Adrenal gland (tissue), 19 donors: ENCODE measurements at places on chromosomes 16 and 17.

DNA sequence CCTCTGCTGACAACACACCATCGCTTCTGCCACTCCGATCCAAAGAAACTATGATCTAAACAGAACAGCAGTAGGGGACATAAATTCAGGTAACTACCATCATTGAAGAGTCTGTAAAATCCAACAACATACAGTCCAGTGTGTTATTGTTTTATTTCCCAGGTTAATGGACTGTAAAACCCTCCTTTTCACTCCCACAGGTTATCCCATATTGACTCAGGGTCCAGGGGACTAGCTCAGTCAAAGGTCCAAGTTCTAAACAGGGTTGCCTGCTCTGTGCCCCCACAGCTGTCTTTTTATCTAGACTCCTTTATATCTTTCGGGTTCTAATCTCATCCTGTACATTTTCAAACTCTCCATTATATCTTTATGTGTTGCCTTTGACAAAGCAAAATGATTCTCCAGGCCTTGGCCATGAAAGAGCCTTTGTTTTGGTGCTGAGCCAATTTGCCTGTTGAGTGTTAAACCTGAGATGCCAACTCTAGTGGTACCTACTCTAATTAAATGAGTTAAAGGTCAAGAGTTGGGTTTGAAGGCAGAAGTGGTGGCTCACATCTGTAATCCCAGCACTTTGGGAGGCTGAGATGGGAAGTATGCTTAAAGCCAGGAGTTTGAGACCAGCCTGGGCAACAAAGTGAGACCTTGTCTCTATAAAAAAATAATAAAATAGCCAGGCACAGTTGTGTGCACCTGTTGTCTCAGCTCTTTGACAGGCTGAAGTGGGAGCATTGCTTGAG is 80.5 kb downstream of the SNX11 start:
- no peak for DNase-seq
- H3K4me1 ChIP-seq = no peaks in the 10 kb centered on the region
- H3K27ac ChIP-seq = no peak overlapping the region
- no peaks in the 10 kb centered on the region for H3K27me3 ChIP-seq

DNA sequence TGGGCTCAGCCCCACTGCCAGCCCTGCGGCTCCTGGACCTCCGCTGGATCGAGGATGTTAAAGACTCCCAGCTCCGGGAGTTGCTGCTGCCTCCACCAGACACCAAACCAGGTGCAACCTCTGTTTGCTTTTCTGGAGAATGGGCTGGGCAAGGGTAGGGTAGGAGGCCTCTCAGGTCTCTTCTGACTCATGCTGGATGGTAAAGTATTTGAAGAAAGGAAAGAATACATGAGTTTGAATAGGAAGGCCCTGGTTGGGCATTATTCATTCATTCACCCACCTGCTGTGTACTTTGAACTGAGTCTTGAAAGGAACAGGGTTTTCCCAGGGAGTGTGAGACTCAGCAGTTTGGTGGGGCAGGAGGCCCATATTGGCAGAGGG is 6.5 kb upstream of the ORAI3 start:
- peaks cover 20% of the 10 kb centered on the region for H3K36me3 ChIP-seq
- no peak for DNase-seq
- peak overlapping the region; percentile 24 for H3K27ac ChIP-seq
- no peaks in the 10 kb centered on the region for H3K4me1 ChIP-seq

DNA sequence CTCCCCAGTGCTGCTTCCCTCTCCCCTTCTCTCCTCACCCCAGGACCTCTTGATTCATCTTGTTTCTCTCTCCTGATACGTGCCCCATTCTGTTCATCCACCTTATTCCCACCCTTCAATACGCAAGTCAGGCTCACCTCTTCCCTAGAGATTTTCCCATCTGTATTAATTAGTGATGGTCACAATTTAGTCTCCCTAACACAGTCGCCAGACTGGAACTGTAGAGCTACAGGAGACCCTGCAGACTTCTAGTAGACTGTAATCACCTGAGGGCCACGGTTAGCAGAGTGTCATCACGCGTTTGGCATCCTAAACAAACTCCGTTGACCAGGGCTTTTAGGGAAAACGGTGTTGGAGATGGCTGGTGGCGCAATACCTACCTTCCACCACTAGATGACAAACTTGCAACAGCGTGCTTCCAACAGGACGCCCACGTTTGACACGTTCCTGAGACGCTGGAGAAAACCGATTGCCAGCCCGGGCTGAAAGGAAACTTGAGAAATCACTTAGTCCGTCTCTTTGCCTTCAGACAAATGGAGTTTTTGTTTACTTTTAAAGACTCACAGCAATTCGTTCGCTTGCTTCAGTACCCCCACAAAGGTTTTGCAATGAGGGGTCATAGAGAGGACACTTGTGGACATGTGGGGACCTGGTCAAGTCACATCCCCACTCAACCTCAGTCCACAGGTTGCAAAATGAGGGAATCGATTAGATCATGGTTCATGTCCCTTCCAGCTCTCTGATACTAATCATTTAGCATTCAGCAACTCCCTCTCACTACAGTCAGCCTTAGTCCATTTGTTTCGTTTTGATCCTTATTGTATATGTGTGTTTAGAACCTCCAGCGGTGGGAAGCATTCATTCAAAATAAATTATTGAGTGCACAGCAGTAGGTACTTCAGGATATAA is 20.6 kb downstream of the MYL4 start:
- DNase-seq = peak; percentile 91
- no peaks in the 10 kb centered on the region for H3K36me3 ChIP-seq
- peaks cover 5% of the 10 kb centered on the region for H3K4me1 ChIP-seq
- no peaks in the 10 kb centered on the region for H3K27me3 ChIP-seq

- no peak overlapping the region for H3K27ac ChIP-seq
- no peaks in the 10 kb centered on the region for H3K36me3 ChIP-seq
- DNase-seq = no peak
- peaks cover 38% of the 10 kb centered on the region for H3K4me1 ChIP-seq
- no peak overlapping the region for H3K4me3 ChIP-seq
- no peaks in the 10 kb centered on the region for H3K27me3 ChIP-seq
These were observed 148.9 kb downstream of the RPTOR start for GRCh38 chr17:80693511-80693910.

- no peak for DNase-seq
- H3K4me1 ChIP-seq = no peaks in the 10 kb centered on the region
- H3K36me3 ChIP-seq = no peaks in the 10 kb centered on the region
- no peak overlapping the region for H3K27ac ChIP-seq
- no peaks in the 10 kb centered on the region for H3K27me3 ChIP-seq
These were observed 187.0 kb downstream of the BCAS3 start for GRCh38 chr17:60864708-60865005.

GRCh38 chr16:47694543-47694942 is 233.4 kb downstream of the PHKB start:
- DNase-seq = no peak
- no peaks in the 10 kb centered on the region for H3K27me3 ChIP-seq

GRCh38 chr17:41672153-41672552 is 16.5 kb upstream of the EIF1 start:
- no peaks in the 10 kb centered on the region for H3K36me3 ChIP-seq
- H3K4me3 ChIP-seq = no peak overlapping the region
- peaks cover 5% of the 10 kb centered on the region for H3K4me1 ChIP-seq
- no peak overlapping the region for H3K27ac ChIP-seq
- no peaks in the 10 kb centered on the region for H3K27me3 ChIP-seq

- no peaks in the 10 kb centered on the region for H3K36me3 ChIP-seq
- no peaks in the 10 kb centered on the region for H3K4me1 ChIP-seq
- DNase-seq = no peak
- no peak overlapping the region for H3K27ac ChIP-seq
- no peaks in the 10 kb centered on the region for H3K27me3 ChIP-seq
These were observed 356.4 kb downstream of the WWOX start for GRCh38 chr16:78455861-78456260.

GRCh38 chr16:3536271-3536731 is 35.5 kb downstream of the CLUAP1 start:
- H3K27me3 ChIP-seq = no peaks in the 10 kb centered on the region
- no peak overlapping the region for H3K4me3 ChIP-seq
- H3K27ac ChIP-seq = no peak overlapping the region
- no peaks in the 10 kb centered on the region for H3K36me3 ChIP-seq
- H3K4me1 ChIP-seq = no peaks in the 10 kb centered on the region
- no peak for DNase-seq

DNA sequence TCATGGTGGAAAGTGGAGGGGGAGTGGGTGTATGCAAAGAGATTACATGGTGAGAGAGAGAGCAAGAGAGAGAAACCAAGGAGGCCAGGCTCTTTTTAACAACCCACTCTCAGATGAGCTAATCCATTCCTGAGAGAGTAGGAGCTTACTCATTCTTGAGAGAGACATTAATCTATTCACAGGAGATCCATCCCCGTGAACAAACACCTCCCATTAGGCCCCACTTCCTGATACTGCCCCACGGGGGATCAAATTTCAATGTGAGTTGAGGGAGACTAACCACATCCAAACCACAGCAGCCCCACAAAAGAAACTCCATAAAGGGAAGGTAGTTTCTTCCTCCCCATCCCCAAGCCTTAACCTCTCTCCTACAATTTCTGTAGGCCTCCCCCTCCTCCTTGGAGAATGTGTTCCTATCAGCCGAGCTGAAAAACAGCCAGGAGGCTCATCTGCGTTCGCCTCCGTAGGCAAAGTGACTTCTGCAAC is 450.0 kb downstream of the NPIPA7 start:
- DNase-seq = no peak
- H3K36me3 ChIP-seq = no peaks in the 10 kb centered on the region
- H3K4me3 ChIP-seq = no peak overlapping the region
- H3K27ac ChIP-seq = no peak overlapping the region
- no peaks in the 10 kb centered on the region for H3K27me3 ChIP-seq

GRCh38 chr16:89364606-89365005 is 125.8 kb downstream of the ANKRD11 start:
- peaks cover 5% of the 10 kb centered on the region for H3K4me1 ChIP-seq
- H3K27me3 ChIP-seq = no peaks in the 10 kb centered on the region
- no peak overlapping the region for H3K4me3 ChIP-seq
- H3K36me3 ChIP-seq = no peaks in the 10 kb centered on the region
- no peak overlapping the region for H3K27ac ChIP-seq
- DNase-seq = no peak

DNA sequence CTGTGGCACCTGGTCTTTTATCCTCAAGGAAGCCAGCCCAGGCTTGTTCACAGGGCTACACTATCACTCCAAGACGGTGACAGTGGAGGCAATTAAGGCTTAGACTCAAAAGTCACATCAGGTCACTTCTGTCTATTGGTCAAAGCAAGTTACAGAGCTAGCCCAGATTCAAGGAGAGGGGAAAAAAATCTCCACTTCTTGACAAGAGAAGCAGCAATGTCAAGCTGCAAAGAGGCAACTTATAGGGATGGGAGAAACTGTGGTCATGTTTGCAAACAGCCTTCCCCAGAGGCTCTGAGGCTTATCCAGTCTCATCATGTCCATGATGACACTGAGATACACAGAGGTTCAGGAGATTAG is 31.6 kb downstream of the SERPINF1 start:
- DNase-seq = no peak
- H3K27ac ChIP-seq = no peak overlapping the region
- no peak overlapping the region for H3K4me3 ChIP-seq
- no peaks in the 10 kb centered on the region for H3K36me3 ChIP-seq
- peaks cover 29% of the 10 kb centered on the region for H3K4me1 ChIP-seq

DNA sequence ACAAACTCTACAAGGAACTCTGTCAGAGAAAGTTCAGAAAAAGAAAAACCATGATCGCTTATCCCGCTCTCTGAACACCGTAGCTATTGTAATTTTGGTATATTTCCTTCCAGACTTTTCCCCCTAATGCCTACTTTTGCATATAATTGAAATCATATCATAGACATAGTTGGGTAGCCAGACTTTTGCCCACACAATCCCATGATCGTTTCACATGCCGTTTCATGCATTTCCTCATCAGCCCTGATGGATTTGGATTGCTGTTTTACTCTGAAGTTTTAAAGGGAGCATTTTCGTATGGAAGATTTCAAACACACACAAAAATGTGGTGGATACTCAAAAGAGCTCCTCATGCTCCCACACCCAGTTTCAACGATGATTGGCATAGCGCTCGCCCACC is 31.3 kb downstream of the COX4I1 start:
- H3K4me1 ChIP-seq = no peaks in the 10 kb centered on the region
- H3K27me3 ChIP-seq = peaks cover 4% of the 10 kb centered on the region
- no peak overlapping the region for H3K4me3 ChIP-seq
- no peak for DNase-seq
- no peaks in the 10 kb centered on the region for H3K36me3 ChIP-seq
- H3K27ac ChIP-seq = no peak overlapping the region

DNA sequence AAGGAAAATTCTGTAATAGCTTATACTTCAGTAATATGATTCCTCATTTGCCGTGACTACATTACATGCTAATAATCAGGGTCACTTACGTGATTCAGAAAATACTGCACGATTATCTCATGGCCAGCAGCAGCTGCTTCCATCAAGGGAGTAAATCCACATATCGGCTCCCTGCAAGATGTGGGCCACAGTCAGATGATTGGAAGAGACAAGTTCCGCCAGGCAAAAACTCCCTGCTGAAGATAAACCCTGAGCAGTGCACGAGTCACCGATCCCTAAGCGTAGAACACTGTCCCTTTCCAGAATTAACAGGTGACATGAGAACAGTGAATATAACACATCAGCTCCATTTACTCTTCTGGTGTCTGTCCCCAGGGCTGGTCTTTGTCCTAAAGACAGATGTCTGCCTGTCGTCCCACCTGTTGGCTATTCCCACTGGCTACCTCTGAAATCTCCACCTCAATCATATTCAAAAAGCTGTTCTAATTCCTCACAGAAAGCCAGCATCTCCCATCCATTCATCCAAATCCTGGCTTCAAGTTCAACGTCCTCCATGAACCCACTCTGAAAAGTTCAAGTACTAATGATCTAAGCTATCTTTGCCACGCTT is 9.3 kb downstream of the ANKS3 start:
- H3K4me1 ChIP-seq = no peaks in the 10 kb centered on the region
- H3K4me3 ChIP-seq = no peak overlapping the region
- H3K36me3 ChIP-seq = peaks cover 26% of the 10 kb centered on the region

GRCh38 chr17:18965530-18966236 is 13.7 kb downstream of the SLC5A10 start:
- H3K27ac ChIP-seq = no peak overlapping the region
- no peak for DNase-seq
- H3K27me3 ChIP-seq = no peaks in the 10 kb centered on the region

DNA sequence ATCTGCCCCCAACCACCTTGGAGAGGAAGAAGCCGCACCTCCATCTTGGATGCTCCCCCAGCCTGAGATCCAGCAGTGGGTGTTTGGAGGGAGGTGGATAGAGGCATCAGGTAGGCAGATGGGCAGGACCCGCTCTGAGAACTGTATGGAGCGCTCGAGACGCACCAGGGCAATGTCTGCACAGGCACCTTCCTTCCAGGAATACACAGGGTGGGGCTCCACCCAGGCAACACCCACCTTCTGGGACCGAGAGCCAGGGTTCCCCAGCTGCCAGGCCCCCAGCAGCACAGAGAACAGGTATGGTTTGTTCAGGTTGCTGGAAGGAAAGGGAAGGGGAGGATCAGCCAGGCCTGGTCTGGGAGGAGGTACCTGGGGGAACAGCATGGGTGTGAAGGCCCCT is 2.4 kb downstream of the PRSS22 start:
- no peak for DNase-seq
- H3K36me3 ChIP-seq = no peaks in the 10 kb centered on the region
- H3K27me3 ChIP-seq = peaks cover 21% of the 10 kb centered on the region
- no peak overlapping the region for H3K27ac ChIP-seq
- H3K4me3 ChIP-seq = no peak overlapping the region
- H3K4me1 ChIP-seq = no peaks in the 10 kb centered on the region
